Ecto neural progenitor cell (in vitro differentiated cells): ENCODE measurements at places on chromosomes 13 and 19.

- DNase-seq, result no peak
Measured at GRCh38 chr13:96238861-96239260, 149.0 kb downstream of the HS6ST3 start.

DNA sequence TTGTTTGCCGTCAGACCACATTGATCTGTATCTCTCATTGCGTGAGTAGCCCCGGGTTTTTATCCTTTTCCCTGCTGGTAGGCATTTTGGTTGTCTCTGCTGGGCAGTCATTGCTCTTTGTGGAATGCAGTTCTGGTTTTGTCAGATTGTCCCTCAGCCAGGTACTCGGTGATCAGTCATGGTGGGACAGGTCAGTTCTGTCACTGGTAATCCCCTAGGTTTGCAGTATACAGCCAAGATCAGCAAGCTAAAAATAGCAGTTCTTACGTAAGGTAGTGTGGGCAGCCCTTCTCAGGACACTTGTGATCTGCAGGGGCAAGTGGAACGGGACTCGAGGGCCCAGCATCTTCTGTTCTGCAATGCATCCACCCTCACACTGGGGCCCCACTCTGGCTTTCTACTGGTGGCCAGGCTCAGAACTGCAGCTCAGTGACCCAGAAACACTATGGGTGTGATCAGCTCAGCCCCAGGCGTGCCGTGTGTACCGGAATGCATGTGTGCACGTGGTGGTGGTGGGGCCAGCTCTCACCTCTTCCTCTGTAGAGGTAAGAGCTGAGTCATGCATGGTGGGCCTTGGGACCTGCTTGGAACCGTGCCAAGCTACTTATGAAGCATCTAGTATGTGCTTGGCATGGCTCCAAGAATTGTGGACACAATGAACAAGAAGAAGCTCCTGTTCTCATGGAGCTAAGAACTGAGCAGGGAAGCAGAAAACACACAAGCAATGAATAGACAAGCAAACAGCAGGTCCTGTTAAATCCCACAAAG, 6.3 kb downstream of the PLEKHF1 start:
- DNase-seq, result no peak

GRCh38 chr13:46211116-46211482, 629 bp upstream of the LRRC63 start:
- no peak for DNase-seq

DNA sequence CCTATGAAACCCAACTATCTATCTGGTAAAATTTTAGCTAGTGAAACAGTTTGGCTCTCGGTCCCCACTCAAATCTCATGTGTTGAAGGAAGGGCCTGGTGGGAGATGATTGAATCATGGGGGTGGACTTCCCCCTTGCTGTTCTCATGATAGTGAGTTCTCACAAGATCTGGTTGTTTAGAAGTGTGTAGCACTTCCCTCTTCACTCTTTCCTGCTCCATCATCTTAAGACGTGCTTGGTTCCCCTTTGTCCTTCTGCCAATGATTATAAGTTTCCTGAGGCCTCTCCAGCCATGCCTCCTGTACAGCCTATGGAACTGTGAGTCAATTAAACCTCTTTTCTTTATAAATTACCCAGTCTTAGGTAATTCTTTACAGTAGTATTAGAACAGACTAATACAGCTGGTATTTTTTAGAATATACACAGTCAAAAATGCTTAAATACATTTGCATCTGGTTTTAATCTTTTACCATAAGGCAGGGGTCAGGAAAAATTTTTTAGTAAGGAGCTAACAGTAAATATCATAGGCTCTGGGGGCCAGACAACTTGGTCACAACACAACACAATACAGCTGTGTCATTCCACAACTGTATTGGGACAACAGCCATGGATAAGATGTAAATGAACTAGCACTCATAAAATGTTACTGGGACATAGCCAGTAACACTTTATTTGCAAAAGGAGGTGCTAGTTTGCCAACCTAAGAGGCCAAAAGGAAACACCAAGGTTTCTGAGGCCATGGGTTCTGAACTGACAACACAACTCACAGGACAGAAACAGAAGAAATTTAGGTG, 24.3 kb downstream of the DZIP1 start:
- no peak for DNase-seq

DNA sequence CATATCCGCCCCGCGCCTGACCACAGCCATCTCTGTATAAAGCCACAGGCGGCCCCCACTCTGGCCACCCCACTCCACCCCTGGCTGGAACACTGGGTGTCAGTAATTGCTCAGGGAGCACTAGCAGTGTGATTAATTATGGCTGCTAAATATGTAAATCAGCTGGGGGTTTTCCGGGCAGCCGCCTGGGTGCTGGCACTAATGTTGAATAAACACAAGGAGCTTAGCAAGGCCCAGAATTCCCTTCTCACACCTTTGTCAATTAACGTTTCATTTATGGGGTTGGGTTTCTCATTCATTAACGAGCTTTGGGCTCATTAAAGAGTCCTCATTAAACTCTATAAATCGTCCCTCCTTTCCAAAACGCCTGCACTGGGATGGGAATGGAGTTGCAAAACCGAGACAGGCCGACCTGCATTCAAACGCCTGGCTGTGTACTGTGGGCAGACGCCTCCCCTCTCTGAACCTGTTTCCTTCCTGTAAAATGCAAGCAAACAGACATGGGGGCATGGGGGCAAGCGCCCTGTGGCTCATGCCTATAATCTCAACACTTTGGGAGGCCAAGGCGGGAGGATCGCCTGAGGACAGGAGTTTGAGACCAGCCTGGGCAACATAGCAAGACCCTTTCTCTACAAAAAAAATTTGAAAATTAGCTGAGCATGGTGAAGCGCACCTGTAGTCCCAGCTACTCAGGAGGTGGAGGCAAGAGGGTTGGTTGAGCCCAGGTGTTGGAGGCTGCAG, 17.7 kb upstream of the OLFM2 start:
- DNase-seq, result no peak

DNA sequence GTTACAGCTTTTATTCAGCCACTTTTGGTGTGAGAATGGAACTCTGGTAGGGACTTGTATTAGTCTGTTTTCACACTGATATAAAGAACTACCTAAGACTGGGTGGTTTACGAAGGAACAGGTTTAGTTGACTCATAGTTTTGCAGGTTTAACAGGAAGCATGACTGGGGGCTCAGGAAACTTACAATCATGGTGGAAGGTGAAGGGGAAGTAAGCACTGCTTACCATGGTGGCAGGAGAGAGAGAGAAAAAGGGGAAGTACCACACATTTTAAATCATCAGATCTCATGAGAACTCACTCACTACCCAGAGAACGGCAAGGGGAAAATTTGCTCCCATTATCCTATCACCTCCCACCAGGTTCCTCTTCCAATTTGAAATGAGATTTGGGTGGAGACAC, 942.2 kb downstream of the PCDH17 start:
- DNase-seq, result no peak
